ENCODE measurements at places on chromosomes 5 and 9.

DNA sequence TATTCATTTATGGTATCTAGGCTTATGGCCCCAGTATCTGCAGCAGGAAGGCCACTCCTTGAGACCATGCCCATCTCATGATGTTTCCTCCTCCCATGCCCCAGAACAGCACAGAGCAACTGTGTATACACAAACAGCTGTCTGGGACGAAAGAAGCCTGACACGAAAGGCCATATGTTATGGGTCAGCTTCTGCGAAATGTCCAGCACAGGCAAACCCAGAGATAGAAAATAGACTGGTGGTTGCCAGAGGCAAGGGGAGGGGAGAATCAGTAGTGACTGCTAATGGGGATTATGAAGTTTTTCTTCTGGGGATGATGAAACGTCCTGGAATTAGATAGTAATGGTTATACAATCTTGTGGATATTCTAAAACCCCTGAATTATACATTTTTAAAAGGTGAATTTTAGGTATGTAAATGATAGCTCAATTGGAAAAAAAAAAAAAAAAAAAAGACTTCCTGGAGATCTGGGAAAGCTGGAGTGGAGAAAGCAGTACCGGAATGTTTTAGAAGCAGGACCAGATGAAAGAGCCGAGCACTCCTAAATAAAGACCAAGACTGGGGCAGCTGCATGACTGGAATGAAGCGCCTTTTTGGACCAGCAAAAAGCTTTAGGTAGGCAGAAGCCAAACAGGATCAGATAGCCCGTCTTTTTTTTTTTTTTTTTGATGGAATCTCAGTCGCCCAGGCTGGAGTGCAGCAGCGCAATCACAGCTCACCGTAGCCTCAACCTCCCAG, 29.2 kb downstream of the PCDHGC5 start:
- DNase-seq, result no peak

DNA sequence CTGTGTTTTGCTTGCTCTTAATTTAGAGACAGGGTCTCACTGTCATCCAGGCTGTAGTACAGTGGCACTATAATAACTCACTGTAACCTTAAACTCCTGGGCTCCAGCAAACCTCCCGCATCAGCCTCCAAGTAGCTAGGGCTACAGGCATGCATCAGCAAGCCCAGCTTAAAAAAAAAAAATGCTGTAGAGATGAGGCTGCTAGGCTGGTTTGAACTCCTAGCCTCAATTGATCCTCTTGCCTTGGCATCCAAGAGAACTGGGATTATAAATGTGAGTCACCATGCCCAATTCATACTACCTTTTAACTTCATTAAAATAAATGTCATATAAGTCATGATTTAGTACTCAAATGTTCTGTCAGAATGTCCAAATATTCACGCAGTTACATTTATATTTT, 2195.7 kb upstream of the C9orf72 start:
- DNase-seq, result no peak

DNA sequence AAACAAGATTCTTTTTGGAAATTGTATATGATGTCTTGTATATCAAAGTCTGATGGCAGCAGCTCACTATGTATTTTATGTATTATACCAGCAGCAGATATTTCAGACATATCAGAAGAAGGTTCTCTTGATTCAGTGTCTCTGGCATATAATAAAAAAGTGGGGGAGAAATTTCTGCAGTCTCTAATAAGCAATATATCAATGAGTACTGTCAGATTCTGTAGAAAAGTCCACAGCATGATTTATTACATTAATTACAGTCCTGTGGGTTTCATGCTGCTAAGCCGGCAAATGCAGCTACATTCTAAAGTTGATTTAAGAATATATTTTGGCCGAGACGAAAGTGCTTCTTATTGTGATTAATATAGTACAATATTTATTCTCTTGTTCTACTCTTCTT, 113.1 kb downstream of the KIAA1958 start:
- no peak for DNase-seq

DNA sequence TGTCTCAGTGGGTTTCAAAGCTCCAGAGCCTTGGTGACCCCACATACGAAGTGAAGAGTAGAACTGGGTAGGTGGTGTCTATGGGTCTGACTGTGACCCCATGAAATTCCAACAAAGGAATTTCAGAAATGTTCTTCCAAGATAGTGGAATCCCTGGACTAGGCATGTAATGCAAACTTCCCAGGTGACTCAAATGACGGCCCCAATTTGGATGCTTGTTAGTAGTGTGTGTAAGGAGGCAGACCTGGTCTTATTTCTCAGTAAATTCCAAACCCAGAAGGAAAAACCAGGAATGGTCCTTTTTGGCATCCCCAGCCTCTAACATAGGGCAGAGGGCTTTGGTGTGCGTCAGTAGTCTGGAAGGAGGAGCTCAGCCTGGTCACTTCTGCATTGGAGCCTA, 43.6 kb upstream of the ABCA1 start:
- DNase-seq, result no peak

- no peak for DNase-seq
Measured at GRCh38 chr9:124781967-124782660, 5.2 kb downstream of the OLFML2A start.

DNA sequence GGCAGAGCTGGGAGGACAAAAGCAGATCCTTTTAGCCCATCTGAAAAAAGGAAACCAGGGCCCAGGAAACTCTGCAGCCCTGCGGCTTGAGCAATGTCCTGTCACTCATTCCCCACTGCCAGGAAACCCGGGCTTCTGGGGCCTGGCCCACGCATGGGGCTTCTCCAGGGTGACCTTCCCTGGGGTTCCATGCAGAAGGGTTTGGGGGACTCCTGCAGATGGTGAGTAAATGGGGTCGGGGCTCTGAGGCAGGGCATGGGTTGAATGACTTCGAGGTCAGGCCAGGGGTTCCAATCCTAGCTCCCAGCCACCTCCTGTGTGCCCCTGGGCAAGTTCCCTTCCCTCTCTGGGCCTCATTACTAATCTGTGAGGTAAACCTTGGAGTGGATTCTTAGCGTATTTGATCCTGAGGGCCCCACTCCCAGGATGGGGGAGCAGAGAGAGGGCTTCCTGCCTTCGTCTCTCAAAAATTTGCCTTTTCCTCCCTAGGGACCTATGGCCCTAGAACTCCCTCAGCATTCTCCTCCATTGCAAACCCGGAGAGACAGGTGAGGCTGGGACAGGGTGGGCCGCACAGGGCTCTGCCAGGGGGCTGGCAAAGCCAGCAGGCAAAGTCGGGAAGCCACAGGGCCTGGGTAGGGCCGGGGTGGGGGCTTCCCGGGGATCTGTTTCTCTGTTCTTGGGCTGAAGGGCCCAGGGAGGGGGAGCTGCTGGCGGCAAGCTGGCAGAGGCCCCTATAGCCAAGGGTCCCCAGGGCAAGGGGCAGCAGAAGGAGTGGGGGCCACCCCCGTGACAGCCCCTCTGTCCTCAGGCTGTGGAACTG, 25.8 kb downstream of the ADGRD2 start:
- no peak for DNase-seq

GRCh38 chr5:125200866-125201373, 454.5 kb upstream of the ZNF608 start:
- DNase-seq, result no peak

DNA sequence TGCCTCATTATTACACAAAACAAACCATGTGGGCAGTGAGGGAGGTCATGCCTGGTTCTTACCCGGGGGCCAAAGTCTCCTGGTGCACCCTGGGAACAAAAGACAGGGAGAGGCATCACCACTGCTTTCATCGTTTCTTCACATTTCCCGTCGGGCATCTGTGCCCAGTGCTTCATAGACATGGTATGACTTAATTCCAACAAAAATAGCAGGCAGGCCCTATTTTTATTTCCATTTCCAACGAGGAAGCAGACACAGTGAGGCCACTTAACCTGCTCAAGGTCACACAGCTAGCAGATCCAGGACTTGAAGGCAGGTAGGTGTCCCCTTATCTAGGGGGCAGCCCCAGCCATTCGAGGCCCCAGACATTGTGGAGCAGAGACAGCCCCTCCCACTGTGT, 34.6 kb upstream of the PHYKPL start:
- DNase-seq, result no peak

GRCh38 chr5:72392326-72392733, 72.2 kb downstream of the PTCD2 start:
- no peak for DNase-seq

GRCh38 chr9:18384066-18384465, 89.9 kb upstream of the ADAMTSL1 start:
- no peak for DNase-seq

- DNase-seq, result no peak
Measured at GRCh38 chr9:126147186-126147935, 179.3 kb upstream of the MVB12B start.

- no peak for DNase-seq
Measured at GRCh38 chr5:84265130-84265529, 119.5 kb downstream of the EDIL3 start.

DNA sequence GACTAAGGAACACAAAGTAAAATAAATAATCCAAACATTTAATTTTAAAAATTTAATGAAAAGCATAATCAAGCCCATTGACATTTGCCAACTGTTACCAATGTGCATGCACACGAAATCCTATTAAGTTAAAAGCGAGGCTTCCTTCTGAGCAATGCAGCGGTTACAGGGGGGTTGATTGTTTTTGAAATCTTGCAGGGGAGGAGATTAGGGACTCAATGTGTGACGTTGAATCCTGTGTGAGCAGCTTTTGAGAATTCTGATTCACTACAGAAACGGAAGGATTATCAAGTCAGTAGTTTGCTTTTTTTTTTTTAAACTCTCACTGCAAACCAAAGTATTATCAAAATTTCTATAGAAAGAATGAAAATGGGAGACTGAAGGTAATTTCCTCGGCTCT, 109.5 kb downstream of the PRKACG start:
- DNase-seq, result no peak

DNA sequence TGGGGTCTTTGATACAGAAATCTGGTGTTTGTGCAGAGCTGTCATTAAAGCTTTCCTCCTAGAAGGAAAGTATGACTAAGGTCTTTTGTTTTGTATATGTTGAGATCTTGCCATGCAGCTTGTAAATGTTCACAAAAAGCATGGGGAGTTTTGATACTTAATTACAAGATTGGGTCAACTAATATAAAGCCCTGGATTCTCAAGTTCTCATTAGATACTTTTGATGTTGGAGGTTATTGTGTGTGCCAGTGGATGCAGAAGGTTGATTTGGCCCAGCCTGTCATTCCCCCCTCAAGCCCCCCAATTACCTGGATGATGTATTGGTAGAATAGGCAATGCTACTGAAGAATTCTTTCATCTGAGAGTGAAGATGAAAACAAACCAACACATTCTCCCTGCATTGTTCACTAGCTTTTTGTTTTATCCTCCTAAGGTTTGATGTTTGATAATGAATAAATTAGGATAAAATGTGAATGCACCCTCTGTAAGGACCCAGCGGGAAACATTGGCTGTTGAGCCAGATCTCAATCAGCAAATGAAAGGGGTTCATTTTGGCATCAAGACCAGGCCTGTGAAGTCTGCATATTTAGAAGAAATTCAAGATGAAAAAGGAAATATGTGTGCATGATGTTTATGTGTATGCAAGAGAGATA, 61.9 kb upstream of the ADAMTS19 start:
- DNase-seq, result no peak

GRCh38 chr5:124111886-124112285, 599.9 kb downstream of the CSNK1G3 start:
- no peak for DNase-seq

DNA sequence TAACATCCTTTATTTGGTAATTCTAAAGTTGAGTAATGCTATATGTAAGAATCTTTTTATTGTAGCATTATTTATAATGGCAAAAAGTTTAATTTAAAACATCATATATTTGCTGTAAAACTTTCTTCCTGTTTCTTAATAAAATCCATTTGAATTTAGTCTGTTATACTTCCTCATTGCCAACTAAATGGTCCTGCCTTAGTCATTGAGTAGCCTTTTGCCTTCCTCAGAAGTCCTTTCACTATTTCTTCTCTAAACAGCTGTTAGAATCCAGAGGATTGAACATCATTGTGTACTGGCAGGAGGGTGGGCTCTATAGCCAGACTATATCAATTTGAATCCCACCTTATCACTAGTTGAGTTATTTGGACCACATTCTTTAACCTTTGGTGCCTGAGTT, 11.0 kb downstream of the SLC44A1 start:
- DNase-seq, result no peak

DNA sequence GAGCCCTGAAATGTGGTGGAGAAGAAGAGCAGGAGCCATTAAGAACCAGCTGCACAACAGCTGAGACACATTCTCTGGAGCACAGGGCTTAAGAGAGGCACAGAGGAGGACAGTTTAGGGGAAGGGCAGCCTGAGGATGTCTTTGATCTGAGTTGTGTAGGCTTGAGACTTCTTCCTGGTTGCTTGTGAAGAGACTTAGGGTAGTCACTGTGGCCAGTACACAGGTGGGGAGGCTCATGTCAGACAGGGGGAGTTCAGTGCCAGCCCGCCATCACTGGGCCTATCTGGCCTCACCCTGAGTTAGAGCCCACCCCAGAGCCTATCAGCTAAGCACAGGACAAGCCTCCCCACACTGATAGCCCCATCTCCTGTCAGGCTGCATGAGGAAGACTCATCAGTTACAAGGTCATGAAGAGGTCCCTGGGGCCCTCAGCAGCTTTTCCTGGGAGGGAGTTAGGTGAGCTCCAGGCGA, 19.8 kb downstream of the SLC22A4 start:
- no peak for DNase-seq

DNA sequence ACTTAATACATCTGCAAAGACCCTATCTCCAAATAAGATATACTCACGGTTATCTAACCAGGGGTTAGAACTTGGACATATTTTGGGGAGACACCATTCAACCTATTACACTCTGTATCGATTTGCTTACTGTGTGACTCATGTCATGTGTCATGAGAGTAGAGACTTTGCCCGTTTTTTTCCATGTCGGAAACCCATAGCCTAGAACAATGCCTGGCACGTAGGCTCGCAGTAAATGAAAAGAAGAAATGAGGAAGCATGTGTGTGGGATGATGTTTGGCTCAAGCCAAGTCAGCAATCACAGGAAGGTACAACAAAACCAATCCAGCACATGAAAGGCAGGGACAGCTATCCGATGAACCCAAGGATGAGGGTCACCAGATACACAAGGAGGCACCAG, 94.6 kb upstream of the DNAH5 start:
- no peak for DNase-seq

DNA sequence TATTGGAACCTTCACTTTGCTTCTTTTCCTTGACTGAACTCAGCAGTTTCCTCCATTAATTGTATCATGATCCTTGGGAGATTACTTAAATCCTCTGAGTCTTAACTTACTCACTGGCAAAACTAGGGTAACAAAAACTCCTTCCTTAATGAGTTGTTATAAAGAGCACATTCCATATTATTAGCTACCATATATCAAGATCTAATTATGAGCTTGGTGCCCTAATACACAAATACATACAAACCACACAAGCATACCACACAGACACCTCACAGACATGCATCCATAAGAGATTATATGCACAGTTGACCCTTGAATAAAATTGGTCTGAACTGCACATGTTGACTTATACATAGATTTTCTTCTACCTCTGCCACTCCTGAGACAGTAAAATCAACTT, 2.5 kb upstream of the SPINK7 start:
- no peak for DNase-seq

DNA sequence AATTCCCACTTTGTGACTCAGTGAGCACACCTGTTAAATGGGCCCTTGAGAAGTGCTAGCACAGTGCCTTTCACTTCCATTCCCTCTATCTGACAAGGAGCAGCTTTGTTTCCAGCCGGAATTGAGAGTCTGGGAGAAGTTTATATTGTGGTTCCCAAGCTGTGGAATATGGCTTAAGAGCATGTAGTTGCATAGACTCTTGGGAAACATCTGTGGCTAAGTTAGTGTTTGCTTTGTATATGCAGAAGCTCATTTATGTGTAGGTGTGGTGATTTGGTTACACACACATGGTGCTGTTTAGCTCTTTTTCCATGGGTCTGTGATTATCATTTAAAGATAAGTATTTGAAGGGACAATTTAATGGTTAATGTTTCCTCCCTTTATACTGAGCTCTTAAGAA, 110.5 kb upstream of the HMHB1 start:
- DNase-seq, result no peak
